ENCODE measurements at places on chromosomes 4 and X.

DNA sequence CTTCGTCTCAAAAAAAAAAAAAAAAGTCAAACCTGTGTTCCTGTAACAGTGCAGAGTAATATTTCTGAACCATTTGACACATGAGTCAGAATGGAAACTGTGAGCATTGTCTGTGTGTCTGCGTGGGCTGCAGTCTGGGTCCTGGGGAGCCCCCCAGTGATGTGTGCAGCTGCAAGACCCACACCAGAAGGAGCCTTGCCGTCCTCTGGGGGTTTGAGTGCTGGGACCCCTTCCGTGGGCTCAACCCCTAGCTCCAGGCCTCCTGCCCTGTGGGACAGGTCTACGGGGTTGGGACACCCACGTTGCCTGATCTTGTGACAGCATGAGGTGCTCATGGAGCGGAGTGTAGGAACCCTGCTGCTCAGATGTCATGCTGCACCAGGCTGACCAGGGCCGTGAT lies 43.7 kb downstream of the DDX3X start:
- no peaks in the 10 kb centered on the region for H3K36me3 ChIP-seq
- no peaks in the 10 kb centered on the region for H3K4me1 ChIP-seq
- no peak overlapping the region for H3K4me3 ChIP-seq
- no peak for DNase-seq
- no peaks in the 10 kb centered on the region for H3K27me3 ChIP-seq
- no peak overlapping the region for H3K27ac ChIP-seq

DNA sequence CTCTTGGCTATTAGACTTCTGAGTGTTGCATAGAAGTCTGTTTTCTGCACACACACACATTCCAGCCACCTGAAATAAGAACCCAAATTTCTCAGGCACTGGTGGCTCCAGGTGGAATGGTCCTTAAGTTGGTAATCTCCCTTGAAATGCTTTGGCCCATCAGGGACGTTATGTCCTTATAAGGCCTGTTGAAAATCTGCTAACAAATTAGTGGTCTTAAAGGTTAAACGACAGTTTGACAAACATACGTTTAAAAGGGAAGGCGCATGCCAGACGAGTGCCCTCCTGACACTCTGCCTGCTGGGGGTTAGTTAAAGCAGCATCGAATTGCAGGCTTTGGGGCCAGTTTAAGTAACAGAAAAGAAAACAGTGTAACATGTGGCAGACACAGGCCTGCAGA lies 125.0 kb downstream of the TBX22 start:
- DNase-seq = no peak
- no peaks in the 10 kb centered on the region for H3K36me3 ChIP-seq
- no peaks in the 10 kb centered on the region for H3K27me3 ChIP-seq
- H3K27ac ChIP-seq = no peak overlapping the region

- no peaks in the 10 kb centered on the region for H3K27me3 ChIP-seq
- no peak overlapping the region for H3K4me3 ChIP-seq
- no peak for DNase-seq
- H3K4me1 ChIP-seq = no peaks in the 10 kb centered on the region
Observed at GRCh38 chr4:168868044-168868781, 141.8 kb downstream of the CBR4 start.

GRCh38 chr4:87079967-87080366 lies 140.5 kb downstream of the KLHL8 start:
- no peak overlapping the region for H3K4me3 ChIP-seq
- no peaks in the 10 kb centered on the region for H3K27me3 ChIP-seq
- peaks cover 35% of the 10 kb centered on the region for H3K4me1 ChIP-seq
- peaks cover 13% of the 10 kb centered on the region for H3K36me3 ChIP-seq
- no peak overlapping the region for H3K27ac ChIP-seq

DNA sequence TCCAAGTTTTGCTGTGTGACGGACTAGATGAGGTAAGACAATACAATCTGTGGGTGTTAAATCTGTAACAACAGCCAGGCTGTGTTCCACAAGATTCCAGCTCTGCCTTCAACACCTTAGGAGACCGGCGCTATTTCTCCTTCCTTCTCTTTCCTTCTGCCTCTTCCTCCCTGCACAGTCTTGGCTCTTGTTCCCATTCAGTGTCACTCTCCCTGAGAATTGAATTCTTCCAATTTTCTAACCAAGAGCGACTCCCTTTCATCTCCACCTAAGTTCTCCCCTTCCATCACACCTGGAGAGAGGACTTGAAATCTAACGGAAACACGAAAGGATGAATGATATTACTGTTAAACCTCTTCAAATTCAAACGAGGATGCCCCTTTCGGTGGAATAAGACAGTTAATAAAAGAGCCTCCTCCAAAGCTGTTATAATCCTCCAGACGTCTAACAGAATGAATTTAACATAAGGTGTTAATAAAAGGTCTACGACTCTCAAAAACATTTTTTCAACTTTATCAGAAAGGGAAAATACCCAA lies 2.7 kb downstream of the EPHA5 start:
- H3K27me3 ChIP-seq = peaks cover 71% of the 10 kb centered on the region
- H3K4me1 ChIP-seq = peaks cover 23% of the 10 kb centered on the region
- no peak overlapping the region for H3K27ac ChIP-seq
- no peaks in the 10 kb centered on the region for H3K36me3 ChIP-seq
- no peak overlapping the region for H3K4me3 ChIP-seq

GRCh38 chr4:26176598-26177149 lies 144.1 kb upstream of the RBPJ start:
- H3K27ac ChIP-seq = no peak overlapping the region
- no peaks in the 10 kb centered on the region for H3K4me1 ChIP-seq
- DNase-seq = no peak

- H3K27me3 ChIP-seq = no peaks in the 10 kb centered on the region
- H3K4me1 ChIP-seq = no peaks in the 10 kb centered on the region
- no peak overlapping the region for H3K4me3 ChIP-seq
- no peaks in the 10 kb centered on the region for H3K36me3 ChIP-seq
- H3K27ac ChIP-seq = no peak overlapping the region
- no peak for DNase-seq
Observed at GRCh38 chr4:67019686-67020437, 525.4 kb downstream of the CENPC start.

DNA sequence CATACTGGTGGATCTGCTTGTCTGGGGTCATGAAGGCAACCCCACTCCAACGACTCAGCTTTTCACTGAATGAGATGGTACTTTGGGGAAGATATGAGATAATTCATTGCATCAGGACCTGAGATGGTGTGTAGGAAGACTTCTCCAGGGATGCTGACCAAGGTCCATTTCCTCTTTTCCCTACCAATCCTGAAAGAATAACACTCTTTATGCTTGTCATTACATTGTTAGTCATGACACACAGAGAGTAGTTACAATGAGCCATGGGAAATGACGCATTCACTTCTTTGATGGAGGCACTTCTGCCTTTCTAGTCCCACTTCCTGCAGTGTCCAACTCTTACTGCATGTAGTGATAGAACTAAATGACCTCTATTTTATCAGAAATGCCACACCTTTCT lies 58.6 kb downstream of the AREG start:
- no peak for DNase-seq
- H3K27me3 ChIP-seq = no peaks in the 10 kb centered on the region
- H3K4me1 ChIP-seq = no peaks in the 10 kb centered on the region
- H3K27ac ChIP-seq = no peak overlapping the region
- H3K4me3 ChIP-seq = no peak overlapping the region

- H3K36me3 ChIP-seq = no peaks in the 10 kb centered on the region
- H3K27ac ChIP-seq = no peak overlapping the region
- no peak overlapping the region for H3K4me3 ChIP-seq
- H3K27me3 ChIP-seq = no peaks in the 10 kb centered on the region
- DNase-seq = no peak
Observed at GRCh38 chr4:38612646-38613414, 51.2 kb upstream of the KLF3 start.

- peak overlapping the region; percentile 95 for H3K4me3 ChIP-seq
- H3K4me1 ChIP-seq = peaks cover 23% of the 10 kb centered on the region
- H3K36me3 ChIP-seq = peaks cover 8% of the 10 kb centered on the region
- DNase-seq = no peak
- H3K27me3 ChIP-seq = no peaks in the 10 kb centered on the region
- H3K27ac ChIP-seq = no peak overlapping the region
Observed at GRCh38 chrX:15676886-15677285, 12.3 kb upstream of the CLTRN start.

- no peak overlapping the region for H3K27ac ChIP-seq
- H3K4me3 ChIP-seq = no peak overlapping the region
- H3K4me1 ChIP-seq = no peaks in the 10 kb centered on the region
- peaks cover 3% of the 10 kb centered on the region for H3K36me3 ChIP-seq
Observed at GRCh38 chrX:41522081-41522480, 74.9 kb downstream of the NYX start.

- no peaks in the 10 kb centered on the region for H3K27me3 ChIP-seq
- H3K4me3 ChIP-seq = no peak overlapping the region
- no peak overlapping the region for H3K27ac ChIP-seq
- no peak for DNase-seq
Observed at GRCh38 chr4:24730256-24731001, 64.9 kb upstream of the SOD3 start.

DNA sequence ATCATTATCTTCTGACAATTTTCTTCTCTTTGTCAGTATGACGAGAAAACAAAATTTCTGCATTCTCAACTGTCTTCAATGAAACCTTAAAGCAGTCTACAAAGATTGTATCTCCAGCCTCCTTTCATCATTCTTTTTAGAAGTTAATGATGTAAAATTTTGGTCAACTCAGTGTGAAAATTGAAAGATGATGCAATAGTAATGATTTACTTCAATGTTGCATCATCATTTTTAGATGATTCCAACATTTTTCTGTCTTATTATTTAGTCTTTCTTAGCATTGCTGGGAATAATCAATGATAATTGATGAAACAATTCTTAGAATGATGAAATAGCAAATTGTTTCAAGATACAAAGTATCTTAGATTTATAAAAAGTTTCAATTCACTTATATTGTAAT lies 372.7 kb downstream of the C4orf33 start:
- DNase-seq = no peak
- no peaks in the 10 kb centered on the region for H3K4me1 ChIP-seq
- H3K4me3 ChIP-seq = no peak overlapping the region
- H3K27me3 ChIP-seq = no peaks in the 10 kb centered on the region
- H3K27ac ChIP-seq = no peak overlapping the region

- no peak overlapping the region for H3K27ac ChIP-seq
- no peaks in the 10 kb centered on the region for H3K4me1 ChIP-seq
- H3K27me3 ChIP-seq = no peaks in the 10 kb centered on the region
- peak; percentile 71 for DNase-seq
Observed at GRCh38 chr4:109462297-109462696, 28.7 kb downstream of the SEC24B start.
